Renal cortex interstitium (tissue), 15 donors: ENCODE measurements at places on chromosomes 1 and 21.

DNA sequence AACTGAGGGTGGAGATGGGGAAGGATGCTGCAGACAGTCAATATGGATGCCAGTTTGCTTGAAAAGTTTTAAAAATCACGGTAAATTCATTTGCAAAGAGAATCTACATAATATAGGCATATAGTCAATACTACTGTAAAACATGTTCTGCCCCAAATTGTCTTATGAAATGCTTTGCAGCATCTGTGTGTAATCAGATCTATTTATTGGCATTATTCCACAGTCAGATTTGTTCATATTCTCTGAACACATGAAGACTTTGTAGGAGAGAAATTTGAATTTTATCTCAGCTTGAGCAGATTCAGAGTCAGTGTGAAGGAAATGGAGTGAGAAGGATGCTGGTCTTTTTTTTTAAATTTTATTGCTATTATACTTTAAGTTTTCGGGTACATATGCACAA lies 88.5 kb downstream of the PLPPR4 start:
- DNase-seq: no peak

DNA sequence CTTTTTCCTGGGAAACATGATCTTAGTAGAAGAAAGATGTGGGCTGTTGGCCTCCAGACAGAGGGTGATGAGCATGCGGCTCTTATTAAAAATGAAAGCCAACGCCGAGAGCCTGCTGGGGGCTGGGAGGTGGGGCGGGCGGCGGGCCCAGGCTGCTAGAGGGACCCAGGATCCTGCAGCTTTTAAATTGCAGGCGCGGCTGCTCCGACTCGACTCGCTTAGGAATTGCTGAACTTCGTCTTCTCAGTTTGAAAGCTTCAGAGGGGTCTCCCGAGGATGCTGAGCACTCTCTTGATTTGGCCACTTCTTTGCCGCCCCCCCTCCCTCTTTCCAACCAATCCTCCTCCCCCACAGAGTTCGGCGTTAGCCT lies 1.2 kb downstream of the AGPAT3 start:
- DNase-seq: peak; percentile 30

- DNase-seq: peak; percentile 35
These were observed 736.3 kb downstream of the LTN1 start for GRCh38 chr21:28256420-28256831.

- DNase-seq: no peak
These were observed 25.8 kb upstream of the EVA1B start for GRCh38 chr1:36349241-36349671.

DNA sequence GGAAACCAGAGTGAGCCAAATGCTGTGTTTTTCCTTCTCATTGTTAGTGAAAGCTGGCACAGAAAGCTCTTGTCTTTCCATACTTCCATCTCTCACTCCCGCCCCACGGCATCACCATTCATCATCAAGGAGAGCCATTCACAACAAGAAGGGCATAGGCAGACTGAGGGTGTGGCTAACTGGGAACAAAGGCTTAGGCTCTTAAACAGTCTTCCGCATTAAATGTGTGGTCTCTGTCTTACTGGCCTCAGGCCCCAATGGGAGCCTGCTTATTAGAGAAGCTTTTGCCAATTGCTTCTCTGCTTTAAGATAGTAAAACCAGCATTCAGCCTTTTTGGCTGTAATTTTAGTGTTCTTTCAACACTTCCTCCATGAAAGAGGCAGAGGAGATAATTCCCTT lies 51.4 kb downstream of the TNFSF18 start:
- no peak for DNase-seq

DNA sequence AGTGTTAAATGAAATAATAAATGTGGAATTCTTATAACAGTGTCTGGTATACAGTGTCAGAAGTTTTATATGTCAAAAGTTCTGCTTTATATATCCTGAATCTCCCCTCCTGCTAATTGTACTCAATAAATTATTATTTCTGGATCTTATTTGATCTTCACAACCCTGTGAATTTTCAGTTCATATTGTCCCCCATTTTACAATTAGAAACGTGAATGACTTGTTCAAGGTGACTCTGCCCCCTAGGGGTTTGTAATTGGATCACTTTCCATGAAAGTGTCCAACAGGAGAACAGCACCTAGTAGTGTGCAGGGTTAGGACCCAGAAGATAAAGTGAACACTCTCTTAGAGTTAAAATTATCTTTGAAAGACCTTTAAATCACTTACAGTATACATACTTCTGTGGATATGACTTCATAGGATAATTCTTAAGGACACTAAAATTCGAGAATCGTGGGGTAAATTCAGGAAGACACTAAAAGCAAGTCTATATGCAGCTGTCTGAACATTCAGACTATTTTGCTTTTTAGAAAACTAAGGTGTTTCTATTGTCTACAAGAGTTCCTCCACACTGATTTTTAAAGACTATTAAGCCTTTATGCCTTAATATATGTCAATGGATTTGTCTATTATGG lies 4.5 kb upstream of the DDR2 start:
- no peak for DNase-seq

DNA sequence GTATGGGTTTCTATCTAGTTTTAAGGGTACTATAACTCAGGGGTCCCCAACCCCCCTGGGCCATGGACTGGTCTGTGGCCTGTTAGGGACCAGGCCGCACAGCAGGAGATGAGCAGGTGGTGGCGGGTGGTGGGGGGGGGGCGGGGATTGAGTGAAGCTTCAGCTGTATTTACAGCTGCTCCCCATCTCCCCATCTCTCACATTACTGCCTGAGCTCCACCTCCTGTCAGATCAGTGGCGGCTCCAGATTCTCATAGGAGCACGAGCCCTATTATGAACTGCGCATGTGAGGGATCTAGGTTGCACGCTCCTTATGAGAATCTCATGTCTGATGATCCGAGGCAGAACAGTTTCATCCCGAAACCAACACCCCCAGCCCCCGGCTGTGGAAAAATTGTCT lies 95.1 kb upstream of the SLC45A1 start:
- DNase-seq: no peak

DNA sequence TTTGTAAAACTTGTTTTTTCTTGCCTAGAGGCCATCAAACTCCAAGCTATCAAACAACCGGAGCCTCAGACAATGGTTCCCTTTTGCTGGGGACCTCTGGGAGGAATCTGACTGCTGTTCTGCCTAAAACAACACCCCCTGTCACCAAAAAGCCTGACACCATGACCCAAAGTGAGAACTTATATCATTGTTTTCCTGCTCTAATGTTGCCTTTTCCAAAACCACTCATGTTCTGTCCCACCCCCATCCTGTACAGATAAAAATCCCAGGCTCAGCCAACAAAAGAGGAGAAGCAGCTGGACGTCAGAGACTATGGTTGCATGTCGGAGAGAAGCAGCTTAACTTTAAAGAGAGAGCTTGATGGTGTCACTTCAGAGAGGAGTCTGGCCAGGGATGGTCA lies 327.2 kb upstream of the CXADR start:
- DNase-seq: no peak

- no peak for DNase-seq
These were observed 208.4 kb upstream of the CAMK1G start for GRCh38 chr1:209375097-209375496.

DNA sequence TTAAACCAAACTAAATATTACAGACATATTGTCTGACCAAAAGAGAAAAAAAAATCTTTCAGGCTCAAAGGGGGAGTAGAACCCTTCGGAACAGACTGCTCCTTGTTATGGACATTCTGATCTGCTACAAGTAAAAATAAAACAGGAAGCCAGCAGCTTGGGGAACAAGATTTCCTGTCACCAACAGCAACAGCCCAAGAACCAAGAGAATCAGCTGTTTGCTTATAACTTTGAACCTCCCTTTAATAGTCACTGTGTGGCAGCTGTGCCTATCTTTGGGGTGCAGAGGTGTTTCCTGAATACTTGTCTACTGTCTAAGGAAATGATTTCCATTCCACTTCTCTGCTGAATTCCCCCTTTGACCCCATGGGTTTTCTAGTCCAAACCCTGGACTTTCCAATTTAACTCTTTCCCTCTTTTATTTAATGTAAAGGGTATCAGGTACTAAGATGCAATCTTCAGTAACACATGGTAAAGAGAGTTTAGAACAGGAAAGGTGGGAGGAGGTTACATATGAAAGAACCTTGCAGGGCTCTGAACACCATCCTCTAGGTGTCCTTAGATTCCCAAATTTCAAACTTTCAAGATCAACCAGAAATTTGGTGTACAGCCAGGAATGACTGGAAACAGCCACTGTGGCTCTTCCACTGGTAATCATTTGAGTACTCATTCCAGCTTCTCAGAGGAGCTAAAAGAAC lies 38.6 kb downstream of the GPR3 start:
- no peak for DNase-seq

DNA sequence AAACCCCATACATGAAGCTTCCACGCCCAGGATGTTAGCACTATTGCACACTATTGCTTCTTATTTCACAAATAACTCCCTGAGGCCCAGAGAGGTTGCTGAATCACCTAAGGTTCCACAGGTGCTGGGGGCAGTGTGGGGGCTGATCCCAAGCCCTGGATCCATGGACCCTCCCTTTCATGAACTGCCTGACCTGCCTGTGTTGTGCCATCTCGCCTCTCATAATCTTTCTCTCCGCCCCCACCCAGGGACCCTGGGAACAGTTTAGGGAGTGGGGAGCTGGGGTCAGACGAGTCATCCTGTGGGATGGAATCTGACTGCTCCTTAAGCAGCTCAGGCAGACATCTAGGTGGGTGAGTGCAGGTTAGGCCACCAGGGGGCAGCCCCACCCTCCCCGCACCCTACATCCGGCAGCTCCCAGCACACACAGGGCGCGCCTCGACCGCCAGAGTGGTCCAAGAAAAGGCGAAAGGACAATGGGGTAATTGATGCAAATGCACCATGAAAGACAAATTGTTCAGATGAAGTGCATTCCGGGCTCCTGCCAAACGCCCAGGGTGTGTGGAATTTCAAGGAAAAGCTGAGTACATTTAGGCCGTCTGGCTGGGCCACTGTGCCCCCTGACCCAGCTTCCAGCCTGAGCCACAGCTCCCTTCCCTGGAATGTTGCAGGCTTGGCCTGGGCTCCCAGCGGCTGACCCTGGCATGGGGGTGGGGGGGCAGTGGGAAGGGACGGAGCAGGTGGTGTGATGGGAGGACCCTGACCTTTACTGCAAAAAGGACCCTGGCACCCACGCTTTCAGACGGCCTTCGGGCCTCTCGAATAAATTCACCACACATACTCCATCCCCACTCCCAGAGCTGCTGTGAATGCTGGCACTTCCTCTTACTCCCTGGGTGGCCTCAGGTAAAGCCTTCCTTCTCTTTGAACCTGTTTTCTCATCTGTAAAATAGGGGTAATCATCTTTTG lies 20.8 kb downstream of the PHLDA3 start:
- DNase-seq: no peak

GRCh38 chr1:82399093-82399492 lies 598.4 kb downstream of the ADGRL2 start:
- DNase-seq: no peak

GRCh38 chr1:227437495-227438008 lies 119.3 kb upstream of the CDC42BPA start:
- DNase-seq: no peak

DNA sequence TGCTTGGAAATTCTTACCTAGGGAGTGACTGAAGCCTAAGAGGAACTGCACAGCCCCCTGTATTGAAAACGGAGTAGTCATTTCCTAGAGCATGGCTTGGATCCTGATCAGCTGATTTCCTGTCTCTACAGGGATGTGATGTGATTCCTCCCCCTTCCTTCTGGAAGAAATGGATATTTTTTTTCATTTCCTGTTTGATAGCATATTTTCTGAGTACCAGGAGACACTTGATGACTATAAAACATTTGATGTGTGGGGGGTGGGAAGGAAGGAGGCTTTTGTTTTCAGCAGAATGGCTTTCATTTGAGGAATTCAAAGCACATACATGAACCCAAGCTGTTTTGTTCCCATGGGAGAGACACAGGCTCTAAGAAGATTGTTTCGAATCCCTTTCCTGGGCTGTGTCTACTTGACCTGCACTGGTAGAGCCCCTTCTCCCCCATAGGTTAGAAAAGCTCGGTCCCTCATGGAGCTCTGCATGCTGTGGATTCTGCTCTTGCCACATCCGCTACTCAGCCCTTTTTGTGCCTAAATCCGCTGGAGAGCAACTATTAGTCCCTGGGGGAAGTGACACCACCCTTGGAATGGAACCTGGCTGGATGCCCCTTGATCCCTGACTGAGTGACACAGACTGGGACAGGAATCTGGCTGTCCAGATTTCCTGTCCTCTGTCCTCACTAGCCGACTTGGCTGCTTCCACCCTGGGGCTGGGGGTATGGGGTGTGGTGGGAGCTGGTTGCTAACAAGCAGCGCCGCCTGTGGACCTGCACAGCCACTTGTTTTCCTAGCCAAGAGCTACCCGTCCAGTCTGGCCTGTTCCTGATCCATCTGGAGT lies 71.8 kb upstream of the MACF1 start:
- peak; percentile 69 for DNase-seq

DNA sequence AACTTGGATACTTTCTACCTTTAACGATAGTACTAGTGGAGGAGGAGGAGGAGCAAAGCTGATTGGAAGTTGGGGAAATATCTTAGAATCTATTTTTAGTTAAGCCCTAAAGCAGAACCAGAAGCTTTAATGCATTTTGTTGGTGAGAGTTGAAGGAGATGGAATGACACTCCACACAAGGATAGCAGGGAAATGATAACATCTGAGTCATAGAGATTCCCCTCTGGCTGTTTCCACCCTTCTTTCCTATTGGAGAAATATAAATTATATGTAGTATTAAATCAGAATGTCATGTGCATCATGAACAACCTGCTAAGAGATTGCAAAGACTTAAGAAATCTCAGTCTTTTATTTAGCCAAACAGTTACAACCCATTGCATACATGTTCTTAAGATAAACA lies 1357.7 kb downstream of the NCAM2 start:
- DNase-seq: no peak

- no peak for DNase-seq
These were observed 3.3 kb upstream of the COL8A2 start for GRCh38 chr1:36128126-36128904.
